ENCODE measurements at places on chromosomes 16 and 17. TPM values are rescaled to one million over a fixed set of nuclear protein-coding genes. Genes with fewer than 3 reads are reported as not detected.

Gene SSTR5
- total RNA-seq: not detected

Gene C17orf100
- 0.33 TPM for total RNA-seq

Gene HEATR3
- 23.9 TPM for total RNA-seq

Gene HBA2
- not detected for total RNA-seq

Gene TBC1D3K
- total RNA-seq: not detected

Gene TMEM235
- total RNA-seq: not detected

Gene TPSG1
- total RNA-seq: not detected

Gene JMJD8
- 19.8 TPM for total RNA-seq

Gene SBK1
- total RNA-seq: under 0.01 TPM

Gene FOXL1
- 24.1 TPM for total RNA-seq

Gene CD300LG
- not detected for total RNA-seq

Gene STAC2
- total RNA-seq: under 0.01 TPM

Gene MAPT
- total RNA-seq: 0.51 TPM
